Occipital lobe (tissue), 3 donors: ENCODE measurements at places on chromosomes 13 and 19.
A peak's percentile ranks its signal among the peaks of the same experiment; 100 is the strongest.

GRCh38 chr13:51396352-51396751, 56.5 kb downstream of the INTS6 start:
- DNase-seq = no peak

GRCh38 chr13:60242043-60242595, 78.4 kb upstream of the DIAPH3 start:
- DNase-seq = no peak

GRCh38 chr19:10620786-10621185, 4.6 kb upstream of the SLC44A2 start:
- no peak for DNase-seq

DNA sequence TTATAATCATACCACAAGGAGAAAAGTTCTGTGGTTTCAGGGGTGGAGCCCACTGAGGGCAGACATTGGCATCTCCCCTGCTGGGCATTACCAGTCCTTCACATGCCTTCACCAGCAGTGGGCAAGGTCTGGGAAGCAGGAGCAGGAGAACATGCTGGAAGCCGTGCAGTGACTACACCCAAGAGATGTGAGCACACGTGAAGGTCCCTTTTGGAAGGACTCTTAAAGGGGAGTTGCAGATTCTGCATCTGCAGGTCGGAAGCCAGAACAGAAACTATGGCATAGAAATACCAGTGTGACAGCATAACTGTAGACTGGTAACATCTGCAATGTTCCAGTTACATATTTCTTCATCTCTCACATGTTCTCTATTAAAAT, 26.9 kb upstream of the KL start:
- no peak for DNase-seq

DNA sequence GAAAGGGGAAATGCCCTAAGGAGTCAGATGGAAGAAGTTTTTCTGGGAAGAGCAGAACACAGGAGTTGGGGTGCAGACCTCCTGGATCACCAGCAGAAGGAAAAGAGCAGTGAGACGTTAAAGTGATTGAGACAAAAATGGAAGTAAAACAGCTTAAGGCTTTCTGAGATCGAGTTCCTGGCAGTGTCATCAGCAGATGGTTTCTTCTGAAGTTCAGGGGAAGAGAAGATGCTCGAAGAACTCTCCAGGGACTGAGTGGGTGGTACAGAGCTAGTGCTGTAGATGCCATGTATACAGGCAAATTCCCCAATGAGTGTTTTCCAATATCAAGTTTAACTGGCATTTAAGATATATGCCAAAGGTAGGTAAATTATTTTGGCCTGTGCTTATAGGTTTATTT, 272.2 kb upstream of the KLF12 start:
- DNase-seq = no peak

DNA sequence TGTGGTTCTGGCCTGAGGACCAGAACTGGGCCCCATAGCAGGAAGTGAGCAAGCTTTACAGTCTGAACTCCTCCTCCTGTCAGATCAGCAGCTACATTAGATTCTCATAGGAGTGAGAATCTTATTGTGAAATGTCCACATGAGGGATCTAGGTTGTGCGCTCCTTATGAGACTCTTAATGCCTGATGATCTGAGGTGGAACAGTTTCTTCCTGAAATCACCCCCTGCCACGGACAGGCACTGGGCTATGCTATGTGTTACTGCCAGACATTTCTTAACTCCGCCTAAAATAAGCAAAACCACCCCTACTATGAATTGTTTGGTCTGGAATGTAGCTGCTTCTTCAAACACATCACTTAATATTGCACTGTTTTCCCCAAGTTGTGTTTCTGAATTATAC, 4.6 kb downstream of the FBXL3 start:
- DNase-seq = no peak

GRCh38 chr19:32318884-32319520, 26.4 kb upstream of the ZNF507 start:
- DNase-seq = no peak

DNA sequence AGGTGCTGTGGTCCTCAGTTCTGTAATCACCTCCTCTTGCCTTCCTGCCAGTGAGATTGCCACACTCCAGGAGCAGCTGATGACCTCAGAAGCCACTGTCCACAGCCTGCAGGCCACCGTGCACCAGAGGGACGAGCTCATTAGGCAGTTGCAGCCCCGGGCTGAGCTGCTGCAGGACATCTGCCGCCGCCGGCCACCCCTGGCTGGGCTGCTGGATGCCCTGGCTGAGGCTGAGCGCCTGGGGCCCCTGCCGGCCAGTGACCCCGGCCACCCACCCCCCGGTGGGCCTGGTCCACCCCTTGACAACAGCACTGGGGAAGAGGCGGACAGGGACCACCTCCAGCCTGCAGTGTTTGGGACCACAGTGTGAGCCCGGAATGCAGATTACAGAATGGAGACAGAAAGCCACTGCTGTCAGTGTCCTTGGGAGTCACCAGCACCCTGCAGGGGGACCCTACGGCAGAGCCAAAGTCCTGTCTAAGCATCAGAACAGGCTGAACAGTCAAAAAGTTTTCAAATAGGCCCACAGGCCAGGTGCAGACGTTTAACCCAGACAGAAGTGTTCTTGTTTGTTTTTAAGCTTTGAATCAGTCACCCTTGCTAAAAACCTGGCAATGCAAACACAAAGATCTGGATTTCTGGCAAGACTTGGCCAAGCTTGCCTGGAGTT, 4.2 kb downstream of the VMAC start:
- DNase-seq = no peak

DNA sequence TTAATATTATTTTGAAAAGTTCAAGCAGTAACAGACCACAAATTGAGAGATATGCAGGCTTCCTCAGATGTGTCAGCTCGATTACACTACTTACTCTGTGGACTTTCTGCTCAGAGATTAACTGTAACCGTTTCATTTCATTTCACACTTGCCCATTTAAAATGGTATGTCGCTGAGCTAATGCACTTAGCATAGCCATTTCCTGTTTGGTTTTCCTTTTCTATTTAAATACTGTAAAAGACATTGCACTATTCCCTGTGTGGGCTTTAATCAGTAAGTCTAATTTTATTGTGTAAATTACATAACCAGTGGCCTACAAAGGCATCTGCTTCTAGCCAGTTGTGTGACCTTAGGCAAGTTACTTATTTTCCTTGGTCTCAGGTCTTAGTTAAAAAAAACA, 237.6 kb downstream of the LACC1 start:
- DNase-seq = no peak

DNA sequence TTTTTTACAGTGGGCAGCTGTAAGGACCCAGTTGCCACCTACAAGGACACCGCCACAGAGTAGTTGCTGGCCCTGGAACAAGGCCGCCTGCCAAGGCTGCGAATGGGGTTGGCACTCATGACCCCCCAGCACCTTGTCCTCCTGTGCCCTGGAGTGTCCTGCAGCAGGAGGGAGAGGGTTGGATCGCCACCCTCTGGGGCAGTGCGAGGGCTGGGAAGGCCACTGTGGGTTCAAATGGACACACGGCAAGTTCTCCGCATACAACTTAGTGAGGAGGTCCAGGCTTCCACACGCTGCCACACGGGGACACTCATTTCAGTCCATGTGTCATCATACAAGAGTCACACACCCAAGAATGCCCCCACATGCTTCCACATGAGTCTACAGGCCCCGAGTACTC, 978 bp downstream of the KLK8 start:
- DNase-seq = no peak

DNA sequence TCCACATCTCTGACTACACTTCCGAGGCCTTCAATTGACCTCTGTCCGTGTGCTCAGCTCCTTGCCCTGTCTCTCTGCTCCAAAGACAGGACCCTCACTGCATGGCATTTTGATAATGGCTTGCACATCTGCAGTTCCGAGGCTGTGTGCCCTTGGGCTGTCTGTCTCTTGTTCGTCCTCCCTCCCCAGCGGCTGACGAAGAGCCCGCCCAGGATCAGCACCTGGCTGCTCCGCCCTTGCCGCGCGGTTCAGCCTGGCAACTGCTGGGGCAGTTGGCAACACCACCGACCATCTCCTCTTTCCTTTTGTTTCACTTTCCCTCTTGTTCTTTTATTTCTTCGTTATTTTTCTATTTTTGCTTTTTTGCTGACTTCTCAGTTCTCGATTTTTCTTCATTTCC, 270.4 kb downstream of the TEX29 start:
- no peak for DNase-seq

- DNase-seq = no peak
These were observed 153.3 kb downstream of the TNFRSF19 start for GRCh38 chr13:23723471-23723870.

DNA sequence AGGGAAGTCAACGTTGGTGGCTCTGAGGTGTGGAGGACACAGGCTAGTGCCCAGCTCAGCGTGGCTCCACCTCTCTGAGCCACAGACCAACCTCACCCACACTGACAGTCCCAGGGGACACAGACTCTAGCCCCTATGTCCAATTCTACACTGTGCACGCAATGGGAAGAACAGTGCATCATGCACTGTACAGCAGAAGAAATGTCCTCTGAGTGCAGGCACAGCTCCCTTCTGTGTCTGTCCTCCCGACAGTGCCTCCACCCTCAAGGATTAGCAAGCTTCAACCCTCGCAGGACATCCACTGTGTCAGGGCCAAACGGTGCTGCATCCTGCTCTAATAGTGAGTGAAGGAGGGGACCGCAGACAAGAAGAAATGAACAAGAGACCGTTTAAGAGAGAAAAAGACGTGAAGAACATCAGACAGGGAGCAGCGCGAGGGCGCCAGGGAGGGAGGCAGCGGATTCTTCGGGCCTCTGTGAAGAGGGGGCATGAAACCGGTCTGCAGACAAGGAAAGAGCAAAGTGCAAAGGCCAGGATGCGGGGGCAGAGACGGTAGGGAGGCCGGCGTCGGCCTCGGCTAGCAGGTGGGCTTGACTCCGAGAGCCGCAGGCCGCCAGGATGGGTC, 681 bp downstream of the ZNF837 start:
- DNase-seq = no peak

DNA sequence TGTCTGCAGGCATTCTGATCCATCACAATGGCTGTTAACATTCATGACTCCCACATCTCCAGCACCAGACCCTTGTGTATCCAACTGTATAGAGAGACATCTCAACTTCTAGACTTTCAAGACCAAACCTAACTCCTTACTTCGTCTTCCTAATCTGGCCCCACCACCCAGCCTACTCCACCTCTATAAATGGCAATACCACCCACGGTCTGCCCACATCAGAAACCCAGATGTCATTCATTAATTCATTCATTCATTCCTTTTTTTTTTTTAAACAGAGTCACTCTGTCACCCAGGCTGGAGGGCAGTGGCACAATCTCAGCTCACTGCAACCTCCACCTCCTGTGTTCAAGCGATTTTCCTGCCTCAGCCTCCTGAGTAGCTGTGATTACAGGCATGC, 10.4 kb downstream of the GPR42 start:
- no peak for DNase-seq

GRCh38 chr19:10288662-10289166, 1.0 kb upstream of the ICAM5 start:
- DNase-seq = peak; percentile 11

GRCh38 chr13:81318231-81319019, 977.5 kb upstream of the SPRY2 start:
- DNase-seq = no peak

- no peak for DNase-seq
These were observed 116.3 kb downstream of the RAB20 start for GRCh38 chr13:110445183-110445582.

GRCh38 chr13:46665633-46666482, 112.9 kb downstream of the LRCH1 start:
- no peak for DNase-seq

DNA sequence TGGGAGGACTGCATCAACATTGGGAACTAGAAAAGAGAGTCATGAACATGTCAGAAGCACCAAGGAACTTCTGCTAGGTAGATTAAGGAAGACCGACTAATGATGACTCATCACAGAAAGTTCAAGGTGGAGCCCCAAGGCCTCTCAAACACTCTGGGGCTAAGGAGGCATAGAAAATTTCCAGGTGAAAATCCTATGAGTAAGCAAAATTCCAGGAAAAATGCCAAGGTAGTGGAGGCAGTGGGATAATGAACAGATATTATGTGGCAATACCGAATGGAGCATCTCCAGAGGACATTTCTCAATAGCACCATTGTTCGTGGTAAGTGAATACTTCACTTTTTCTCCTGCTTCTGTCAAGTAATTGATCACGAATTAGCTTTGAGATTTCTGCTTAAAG, 336.5 kb downstream of the MZT1 start:
- no peak for DNase-seq

GRCh38 chr13:100674572-100674871, at the start of gene TMTC4:
TMTC4 (minus strand) TSS chr13:100674795; CDS start chr13:100670362, 4,433 bp downstream.
- DNase-seq = no peak

- no peak for DNase-seq
These were observed 532.7 kb downstream of the RFC3 start for GRCh38 chr13:34350671-34351070.

DNA sequence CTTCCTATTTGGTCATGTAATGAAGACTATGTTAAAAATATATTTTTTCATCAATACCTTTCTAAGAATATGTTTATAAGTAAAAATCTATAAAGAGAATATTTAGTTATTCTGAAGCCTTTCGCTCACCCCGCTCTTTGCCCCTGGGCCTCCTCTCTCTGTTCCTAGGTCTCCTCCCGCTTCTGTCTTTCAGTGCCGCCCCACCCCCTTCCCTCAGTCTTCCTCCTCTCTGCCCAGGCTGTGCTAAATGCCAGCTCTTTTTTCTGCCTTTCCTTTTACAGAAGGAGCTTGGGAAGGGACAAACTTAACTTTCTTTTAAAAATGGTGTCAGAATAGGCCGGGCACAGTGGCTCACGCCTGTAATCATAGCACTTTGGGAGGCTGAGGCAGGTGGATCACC, 22.8 kb downstream of the HIF3A start:
- DNase-seq = no peak

DNA sequence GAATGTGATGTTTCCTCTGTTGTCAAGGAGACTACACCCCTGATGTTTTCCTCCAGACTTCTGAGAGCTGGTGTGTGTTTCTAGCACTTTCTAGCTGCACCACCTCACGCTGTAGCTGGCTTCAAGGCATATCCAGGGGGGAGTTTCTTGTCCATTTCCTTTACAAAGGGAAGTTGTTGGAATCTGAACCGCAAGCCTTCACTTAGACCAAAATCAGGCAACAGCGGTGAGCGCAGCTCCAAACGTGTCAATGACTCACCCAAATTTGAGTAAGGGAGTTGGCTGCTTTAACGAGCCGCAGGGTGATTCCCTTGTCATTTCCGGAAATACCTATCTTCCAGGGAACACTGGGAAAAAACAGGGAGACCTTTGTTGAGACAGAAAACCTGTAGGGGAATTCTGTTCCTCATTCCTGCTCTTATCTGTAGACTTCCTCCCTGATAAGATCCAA, 2.5 kb downstream of the LDLR start:
- no peak for DNase-seq

DNA sequence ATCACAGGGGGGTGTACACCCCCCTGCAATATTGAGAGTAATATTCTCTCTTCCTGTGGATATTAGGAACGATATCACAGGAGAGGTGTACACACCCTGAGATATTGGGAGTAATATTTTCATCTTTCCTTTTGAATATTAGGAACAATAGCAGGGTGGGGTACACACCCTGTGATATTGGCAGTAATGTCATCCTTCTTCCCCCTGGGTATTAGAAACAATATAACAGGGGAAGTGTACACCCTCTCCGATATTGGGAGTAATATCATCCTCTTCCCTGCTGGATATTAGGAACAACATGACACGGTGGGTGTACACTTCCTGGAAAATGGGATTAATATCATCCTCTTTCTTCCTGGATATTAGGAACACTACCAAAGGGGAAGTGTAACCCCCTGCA, 57.8 kb upstream of the CEACAM21 start:
- DNase-seq = no peak

GRCh38 chr19:367963-368629, 23.5 kb upstream of the MIER2 start:
- DNase-seq = peak; percentile 79
